ENCODE measurements at places on chromosomes 2 and 18. TPM values are rescaled to one million over a fixed set of nuclear protein-coding genes. Genes with fewer than 3 reads are reported as not detected.

DNA sequence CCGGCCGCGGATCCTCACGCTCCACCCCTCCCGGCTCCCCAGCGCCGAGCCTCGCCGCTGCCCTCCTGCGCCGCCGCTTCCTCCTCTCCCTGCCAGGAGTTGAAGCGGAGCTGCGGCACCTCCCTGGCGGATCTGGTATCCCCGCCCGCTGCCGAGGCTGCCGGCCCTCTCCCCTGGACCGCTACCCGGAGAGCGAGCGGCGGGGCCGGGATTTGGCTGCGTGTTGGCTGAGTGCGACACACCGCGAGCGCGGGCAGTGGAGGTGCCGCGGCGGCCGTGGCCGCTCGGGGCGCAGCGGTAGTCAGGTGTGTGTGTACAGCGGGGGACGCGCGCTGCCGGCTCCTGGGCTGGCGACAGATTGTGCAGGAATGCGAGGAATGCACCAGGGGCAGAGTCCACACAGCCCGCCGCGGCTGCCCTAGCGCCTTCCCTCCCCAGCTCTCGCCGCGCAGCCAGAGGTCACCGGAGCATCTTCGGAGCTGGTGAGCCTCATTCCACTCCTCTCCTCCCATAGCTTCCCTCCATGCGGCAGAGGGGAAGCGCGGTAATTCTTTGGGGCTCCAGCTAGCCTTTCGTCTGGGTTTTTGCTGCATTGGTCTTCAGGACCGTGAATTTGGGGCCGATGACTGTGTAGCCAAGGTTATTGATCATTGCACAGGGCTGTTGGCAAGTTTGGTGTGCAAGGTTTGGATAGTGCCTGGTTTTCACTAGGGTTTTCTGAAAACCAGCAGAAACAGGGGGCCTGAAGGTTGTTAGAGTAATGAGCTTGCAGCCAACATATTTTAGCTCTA is 1.3 kb downstream of the PKP4 start:
- peak; percentile 47 for DNase-seq

DNA sequence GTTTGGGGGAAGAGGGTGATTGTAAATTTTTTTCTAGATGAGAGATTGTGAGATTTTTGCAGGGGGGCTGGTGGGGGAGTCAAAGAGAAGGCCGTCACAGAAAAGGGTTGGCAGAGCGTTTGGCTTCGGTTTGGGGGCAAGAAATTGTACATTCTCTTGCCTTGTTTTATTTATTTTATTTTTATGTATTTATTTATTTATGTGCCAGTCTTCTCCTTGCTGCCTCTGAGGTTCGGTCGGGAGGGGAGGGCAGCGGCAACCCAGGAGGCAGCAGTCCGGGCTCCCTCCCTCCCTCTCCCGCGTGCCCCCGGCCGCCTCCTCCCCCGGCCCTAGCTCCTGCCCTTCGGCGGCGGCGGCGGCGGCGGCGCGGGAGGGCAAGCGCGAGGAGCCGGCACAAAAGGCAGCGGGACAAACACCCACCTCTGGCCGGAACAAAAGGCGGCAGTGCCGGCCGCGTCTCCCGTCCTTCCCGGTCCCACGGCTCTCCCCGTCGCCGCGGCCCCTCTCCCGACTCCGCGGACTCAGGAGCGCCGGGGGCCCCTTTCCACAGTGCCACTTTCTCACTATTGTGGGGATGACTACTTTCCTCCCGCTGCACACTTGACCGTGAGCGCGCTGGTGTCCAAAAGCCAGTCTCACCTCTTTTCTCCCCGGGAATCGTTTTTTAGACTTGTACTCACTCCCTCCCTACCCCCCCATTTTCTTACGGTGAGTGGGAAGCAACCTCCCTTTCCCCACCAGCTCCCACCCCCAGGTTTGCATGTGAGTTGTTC is 1.2 kb downstream of the BCL11A start:
- DNase-seq: no peak

- DNase-seq: peak; percentile 83
Measured at GRCh38 chr2:63861220-63861822, 19.6 kb downstream of the UGP2 start.

GRCh38 chr18:45774065-45774521 is 50.1 kb downstream of the SLC14A1 start:
- DNase-seq: peak; percentile 79

DNA sequence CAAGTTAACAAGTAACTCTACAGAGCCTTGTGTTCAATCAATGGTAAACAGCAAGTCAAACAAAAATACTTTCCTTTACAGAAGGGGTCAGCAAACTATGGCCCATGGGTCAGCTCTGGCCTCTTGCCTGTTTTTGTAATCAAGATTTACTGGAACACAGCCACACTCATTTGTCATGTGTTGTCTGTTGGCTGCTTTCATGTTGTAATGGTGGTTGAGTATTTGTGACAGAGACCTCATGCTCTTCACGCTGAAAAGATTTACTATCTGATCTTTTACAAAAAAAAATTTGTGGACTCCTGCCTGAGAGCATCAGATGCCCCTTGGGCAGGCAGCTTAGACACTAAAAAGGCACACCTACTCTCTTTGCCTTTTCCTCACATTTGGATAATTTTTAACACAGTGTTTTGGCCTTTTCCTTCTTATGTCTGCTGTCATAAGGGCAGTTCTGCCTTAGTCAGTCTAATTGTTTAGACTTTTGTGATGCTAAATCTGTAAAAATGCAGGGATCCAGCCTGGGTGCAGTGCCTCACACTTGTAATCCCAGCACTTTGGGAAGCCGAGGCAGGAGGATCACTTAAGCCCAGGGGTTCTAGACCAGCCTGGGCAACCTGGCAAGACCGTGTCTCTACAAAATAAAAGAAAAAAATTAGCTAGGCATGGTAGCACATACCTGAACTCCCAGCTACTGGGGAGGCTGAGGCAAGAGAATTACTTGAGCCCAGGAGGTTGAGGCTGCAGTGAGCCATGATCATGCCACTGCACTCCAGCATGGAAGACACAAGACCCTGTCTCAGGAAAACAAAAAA is 18.3 kb downstream of the IL1B start:
- DNase-seq: no peak

GRCh38 chr18:70636991-70637390 is 348.1 kb downstream of the SOCS6 start:
- peak; percentile 48 for DNase-seq

DNA sequence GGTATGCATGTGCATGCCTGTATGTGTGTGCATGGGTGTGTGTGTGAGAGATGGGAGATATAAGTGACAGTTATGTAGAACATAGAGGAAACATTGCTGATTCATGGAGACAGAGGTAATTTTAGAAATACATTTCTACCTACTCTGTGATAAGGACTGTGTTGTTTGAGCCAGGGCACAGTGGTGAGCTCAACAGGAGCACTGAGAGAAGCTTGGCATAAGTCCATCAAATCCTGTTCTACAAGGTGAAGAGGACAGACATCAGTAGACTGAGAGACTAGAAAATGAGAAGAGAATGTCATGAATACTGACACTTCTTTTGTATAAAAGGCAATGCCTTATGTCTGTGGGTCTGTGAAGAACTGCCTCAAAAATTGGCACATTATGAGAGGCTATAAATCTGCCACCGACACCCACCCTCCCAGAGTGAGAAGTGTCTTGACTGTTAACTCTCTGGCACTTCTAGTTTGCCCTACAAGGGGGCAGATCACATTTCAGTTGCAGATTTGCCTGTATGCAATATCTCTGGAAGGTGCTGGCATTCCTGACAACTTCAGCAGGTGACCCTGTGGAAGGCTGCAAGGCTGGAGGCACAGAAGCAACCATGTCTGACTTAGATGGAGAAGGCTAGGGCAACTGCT is 962.3 kb upstream of the NRXN1 start:
- peak; percentile 13 for DNase-seq

GRCh38 chr2:25176541-25177181 is 8.3 kb upstream of the POMC start:
- DNase-seq: no peak

WNT10A gene
- not detected for total RNA-seq

- DNase-seq: no peak
Measured at GRCh38 chr2:119116411-119117295, 41.9 kb downstream of the C1QL2 start.

DYNAP gene
- total RNA-seq: not detected

- no peak for DNase-seq
Measured at GRCh38 chr2:31192851-31193392, 24.4 kb downstream of the CAPN14 start.

GRCh38 chr2:174594456-174594855 is 3.1 kb downstream of the WIPF1 start:
- no peak for DNase-seq

CELF4 gene
- total RNA-seq: not detected

DNA sequence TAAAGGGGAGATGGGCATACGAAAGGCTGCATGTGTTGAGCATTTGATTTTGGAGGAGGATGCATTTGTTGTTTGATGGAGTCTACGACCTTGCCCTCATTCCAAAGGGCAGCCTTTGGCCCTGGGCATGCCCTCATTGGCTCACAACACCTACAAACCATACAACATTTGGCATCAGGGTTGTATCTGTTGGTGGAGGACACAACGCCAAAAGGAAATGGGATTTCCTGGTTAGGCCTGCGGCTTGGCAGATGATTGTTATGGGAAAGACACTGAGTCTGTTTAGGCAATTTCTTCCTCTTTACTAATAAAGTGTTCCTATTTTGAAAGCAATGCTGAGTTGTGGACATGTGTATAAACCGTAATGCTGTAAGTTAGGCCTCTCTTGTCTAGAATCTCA is 246.9 kb downstream of the LDLRAD4 start:
- DNase-seq: no peak

ALLC gene
- total RNA-seq: not detected

- DNase-seq: no peak
Measured at GRCh38 chr2:241081643-241082340, 20.3 kb downstream of the MTERF4 start.

GRCh38 chr18:8865934-8866333 is 160.6 kb downstream of the MTCL1 start:
- no peak for DNase-seq

DNA sequence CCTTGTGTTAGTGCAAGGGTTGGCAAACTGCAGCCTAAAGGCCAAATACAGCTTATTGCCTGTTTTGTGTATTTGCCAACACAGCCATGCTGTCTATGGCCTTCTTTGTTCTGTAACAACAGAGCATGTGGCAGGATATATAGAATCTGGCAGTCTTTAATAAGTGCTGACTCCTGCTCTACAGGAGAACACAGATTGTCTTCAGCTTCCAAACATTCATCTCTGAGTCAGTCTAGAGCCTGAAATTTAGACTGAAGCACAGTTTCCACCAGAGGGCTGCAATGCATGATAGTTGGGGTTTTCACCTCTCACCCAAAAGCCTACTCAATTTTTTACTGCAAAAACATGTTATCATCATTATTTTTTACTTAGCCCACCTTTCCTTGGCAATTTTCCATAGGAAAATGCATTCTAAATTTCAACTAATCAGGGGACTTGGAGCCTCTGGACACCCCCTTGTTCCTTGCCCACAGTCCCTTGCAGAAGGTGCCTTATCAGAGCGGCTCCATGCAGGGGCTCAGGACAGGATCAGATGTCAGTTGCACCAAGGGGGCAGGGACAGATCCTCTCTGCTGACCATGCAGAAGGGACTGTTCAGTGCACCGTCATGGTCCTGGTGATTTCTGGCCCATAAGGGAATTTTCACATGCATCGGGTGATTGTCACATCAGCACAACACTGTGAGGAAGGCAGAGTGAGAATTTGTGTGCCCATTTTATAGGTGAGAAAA is 12.4 kb downstream of the IL37 start:
- DNase-seq: peak; percentile 27

MOB4 gene
- total RNA-seq: 44.2 TPM

GRCh38 chr2:10655499-10656225 is 34.1 kb downstream of the NOL10 start:
- no peak for DNase-seq

- DNase-seq: peak; percentile 42
Measured at GRCh38 chr2:206799083-206799482, 33.7 kb downstream of the FASTKD2 start.

DNA sequence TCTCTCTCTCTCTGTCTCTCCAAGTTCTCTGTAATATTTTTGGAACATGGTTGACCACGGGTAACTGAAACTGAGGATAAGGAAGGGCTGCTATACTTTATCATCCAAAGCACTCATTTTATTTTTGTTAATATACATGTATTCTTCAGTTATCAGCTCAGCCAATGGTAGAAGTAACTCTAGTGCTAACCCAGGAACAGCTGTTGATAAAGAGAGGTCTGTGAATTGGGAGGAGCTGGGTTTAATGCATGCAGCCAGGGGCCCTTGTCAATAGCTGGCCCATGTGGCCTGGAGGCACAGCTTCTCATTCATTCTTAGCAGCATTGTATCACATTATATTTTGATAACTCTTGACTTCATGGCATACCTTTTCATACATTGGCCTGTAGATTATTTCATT is 401.6 kb downstream of the EPHA4 start:
- no peak for DNase-seq

PCARE gene
- under 0.01 TPM for total RNA-seq

DNA sequence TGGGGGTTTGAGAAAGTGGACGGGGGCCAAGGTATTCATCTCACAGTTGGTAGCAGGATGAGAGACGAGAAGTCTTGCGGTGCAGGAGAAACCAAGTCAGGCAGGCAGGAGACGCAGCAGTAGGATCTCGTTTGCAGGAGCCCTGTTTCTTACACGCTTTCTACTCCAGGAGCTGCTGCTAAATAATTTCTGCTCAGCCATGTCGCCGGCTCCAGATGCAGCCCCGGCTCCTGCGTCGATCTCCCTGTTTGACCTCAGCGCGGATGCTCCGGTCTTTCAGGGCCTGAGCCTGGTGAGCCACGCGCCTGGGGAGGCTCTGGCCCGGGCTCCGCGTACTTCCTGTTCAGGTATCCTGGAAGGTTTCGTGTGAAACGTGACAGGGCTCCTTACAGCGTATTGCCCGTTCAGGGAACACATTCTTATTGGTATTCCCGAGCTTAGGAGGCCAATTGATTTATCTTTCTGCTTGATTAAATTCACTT is 494 bp downstream of the ANKZF1 start:
- no peak for DNase-seq

DNA sequence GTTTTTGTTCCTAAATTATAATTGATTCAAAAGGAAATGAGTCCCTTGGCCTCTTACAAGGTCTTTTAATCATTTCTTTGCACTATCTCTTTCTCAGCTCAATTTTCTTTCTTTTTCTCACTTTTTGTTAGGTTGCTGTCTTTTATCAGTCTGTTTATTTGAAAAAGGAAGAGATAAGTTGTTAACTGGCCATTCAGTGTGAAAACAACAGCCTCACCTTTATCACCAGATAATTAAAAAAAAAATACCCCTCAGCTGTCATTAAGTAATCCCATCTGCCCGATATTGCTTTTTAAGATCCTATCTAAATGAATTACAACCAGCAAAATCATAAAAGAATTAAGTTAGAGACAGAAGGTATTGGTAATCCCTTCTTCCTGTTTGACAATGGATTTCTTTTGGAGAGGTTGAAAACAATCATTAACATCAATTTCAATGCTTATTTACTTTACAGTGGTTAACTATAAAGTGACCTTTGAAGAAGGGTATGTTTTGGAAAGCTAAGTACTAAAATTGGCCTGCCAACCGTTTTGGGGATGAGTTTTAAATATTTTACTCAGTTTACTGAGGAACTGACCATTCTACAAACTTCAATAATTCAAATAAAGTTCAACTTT is 104.9 kb downstream of the TGIF1 start:
- no peak for DNase-seq

DNA sequence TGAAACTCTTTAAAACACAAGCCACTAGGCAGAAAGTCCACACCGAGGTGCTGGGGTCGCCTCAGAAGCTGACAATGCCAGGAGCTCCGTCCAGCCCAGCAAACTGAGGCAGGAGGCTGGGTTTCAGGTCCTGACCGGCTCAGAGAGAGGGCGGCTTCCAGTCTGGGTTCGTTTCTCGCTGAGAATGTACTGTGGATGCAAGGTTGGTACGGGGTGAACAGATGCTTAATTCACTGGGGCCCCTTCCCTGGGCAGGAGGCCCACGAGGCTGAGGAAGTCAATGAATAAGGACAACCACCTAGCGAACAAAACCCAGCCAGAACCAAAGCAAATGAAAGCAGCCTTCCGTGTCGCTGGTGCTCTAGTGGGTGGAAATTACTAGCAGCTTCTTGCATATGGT is 142.0 kb downstream of the RTP5 start:
- no peak for DNase-seq

DPYSL5 gene
- total RNA-seq: not detected
